Regular cardiac myocyte (primary cell): ENCODE measurements at places on chromosomes 16 and 17. TPM values are rescaled to one million over a fixed set of nuclear protein-coding genes. Genes with fewer than 3 reads are reported as not detected.

The CTRB2 gene
- not detected in 2 replicates for total RNA-seq

The ZMYND15 gene
- under 0.01 TPM in 2 replicates for total RNA-seq

The SLC5A10 gene
- total RNA-seq: under 0.01 TPM in 1 of 2 replicates, not detected in the other

The EVI2A gene
- 2.5 and 4.5 TPM in 2 replicates for total RNA-seq
